Pulmonary artery endothelial cell (primary cell): ENCODE measurements at places on chromosomes 1 and 21. TPM values are rescaled to one million over a fixed set of nuclear protein-coding genes. Genes with fewer than 3 reads are reported as not detected.

- no peak for DNase-seq
Measured at GRCh38 chr1:36542024-36542961, 59.6 kb upstream of the CSF3R start.

DNA sequence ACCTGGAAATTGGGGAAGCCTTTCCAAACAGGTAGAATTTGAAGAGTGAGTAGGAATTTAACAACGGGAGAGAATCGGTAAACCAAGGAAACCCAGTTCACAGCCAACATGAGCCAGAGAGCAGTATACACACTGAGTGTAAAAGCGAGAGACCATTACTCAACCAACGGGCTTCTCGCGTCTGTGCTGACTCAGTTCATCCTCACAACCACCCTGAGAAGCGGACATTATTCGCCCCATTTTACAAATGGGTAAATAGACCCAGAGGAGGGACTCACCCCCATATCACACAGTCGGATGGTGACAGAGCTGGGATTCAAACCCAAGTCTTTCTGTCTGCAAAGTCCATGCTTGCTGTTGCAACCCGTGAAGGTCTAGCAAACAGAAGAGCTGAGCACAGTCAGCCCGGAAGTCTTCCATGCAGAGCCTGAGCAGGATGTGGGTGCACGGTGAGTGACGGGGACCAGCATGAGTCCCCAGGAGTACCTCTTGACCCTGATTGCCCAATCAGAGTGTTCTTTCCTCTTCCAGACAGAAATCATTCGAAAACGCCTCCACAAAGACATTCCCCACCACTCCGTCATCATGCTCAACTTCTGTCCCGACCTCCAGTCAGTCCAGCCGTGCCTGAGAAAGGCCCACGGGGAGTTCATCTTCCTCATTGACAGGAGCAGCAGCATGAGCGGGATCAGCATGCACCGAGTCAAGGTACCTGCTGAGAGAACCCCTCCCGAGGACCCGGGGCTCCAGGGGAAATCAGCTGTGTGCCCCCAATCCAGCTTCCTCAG is 32.3 kb downstream of the VWA5B1 start:
- no peak for DNase-seq

DNA sequence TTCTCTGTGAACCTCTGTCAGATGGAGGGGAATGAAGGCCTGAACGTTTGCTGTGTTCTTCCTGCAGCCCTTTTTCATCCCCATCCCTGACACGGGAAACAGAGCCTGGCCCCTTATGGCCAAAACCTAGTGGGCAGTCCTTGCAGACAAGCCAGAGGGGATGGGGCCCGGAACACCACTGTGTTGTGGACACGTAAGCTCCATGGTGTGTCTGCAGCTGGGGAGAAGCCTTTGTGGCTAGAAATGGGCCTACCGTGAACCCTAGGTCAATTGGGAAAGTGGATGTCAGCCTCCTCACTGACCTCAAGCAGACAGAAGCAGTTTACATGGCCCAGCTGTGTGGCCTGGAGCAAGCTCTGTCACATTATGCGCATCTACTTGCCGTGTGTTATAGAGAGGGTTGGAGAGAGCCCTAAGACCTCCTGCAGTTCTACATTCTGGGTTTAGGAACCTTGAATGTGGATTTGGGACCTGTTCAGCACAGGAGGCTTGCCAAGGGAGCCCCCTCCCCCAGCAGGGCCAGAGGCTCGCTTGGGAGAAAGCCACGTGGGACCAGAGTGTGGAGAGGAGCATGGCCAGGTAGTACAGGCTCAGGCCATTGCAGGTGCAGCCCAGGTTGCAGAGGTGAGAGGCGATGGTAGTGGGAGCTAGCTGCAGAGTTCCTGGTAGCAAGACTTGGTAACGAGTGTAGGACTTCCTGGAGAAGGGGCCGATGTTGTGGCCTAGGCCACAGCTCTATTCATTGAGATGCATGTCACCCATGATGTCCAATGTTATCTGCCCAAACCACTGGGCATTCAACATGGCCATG is 20.7 kb downstream of the PARS2 start:
- DNase-seq = no peak

- DNase-seq = no peak
Measured at GRCh38 chr21:43864313-43864961, 586 bp upstream of the AGPAT3 start.

- DNase-seq = no peak
Measured at GRCh38 chr1:200328379-200328778, 81.5 kb downstream of the ZNF281 start.

GRCh38 chr1:174266991-174267612 is 107.8 kb downstream of the RABGAP1L start:
- DNase-seq = no peak

GRCh38 chr1:171973421-171973820 is 132.1 kb downstream of the DNM3 start:
- DNase-seq = no peak

DNA sequence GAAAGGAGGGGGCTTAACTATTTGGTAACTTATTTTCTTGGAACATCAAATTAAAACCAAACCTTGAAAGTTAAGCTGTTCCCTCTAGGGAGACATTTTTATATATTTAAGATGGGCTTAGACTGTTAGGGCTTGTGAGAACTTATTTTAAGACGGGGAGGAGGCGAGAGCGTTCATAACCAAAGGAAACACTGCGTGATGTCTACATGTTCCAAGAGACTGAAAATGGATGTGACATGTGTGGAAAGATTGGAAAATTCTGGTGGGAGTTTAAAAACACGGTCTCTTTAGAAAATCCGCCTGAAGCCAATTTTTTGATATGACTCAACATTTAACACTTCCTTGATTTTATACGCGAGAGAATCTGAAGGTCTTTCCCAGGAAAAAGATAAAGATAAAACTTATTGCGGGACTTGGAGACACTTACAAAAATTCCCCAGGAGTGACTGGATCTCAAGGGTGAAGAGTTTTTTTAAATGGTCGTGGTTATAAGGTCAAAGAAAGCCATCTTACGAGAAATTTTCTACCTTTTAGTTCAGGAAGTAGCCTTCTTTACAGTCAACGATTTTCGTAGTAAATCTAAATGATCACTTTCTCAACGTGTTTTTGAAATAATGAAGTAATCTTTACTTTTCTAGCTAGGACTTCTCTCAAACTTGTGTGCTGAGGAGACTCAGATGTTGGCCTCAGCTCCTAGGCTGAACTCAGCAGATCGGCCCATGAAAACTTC is 828 bp downstream of the PNRC2 start:
- DNase-seq = no peak

DNA sequence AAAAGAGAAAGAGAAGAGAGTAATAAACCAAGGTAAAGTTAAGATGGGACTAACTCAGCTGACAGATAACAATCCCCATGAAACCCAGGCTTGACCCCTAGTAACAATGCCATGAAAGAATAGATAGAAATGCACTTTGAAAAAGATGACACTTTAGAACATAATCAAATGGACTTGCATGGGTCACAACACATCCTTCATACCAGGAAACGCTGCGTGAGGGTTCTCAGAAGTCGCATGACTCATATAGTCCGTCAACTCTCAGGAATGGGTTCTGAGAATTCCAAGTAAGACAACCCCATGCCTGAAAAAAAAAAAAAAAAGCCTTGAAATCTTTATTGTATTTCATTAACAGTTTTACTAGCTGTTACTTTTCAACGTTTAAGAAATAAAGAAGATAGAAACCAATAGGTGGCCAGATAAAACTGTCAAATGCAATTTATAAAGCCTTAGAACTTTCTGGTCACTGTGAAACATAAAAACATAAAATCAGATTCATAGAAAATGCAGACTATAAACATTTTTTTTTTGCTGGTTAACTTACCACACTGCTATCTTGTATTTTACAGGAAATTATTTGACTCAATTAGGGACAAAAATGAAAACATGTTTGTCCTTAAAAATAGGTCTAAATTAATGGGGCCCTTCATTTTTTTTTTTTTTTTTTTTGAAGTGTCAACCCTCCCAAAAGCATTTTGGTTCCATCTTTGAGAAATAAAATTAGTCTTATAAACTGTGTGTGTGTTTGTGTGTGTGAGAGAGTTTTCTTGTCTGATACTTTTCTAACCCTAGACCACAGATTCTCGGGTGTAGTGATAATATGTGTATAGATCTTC is 202.1 kb downstream of the NCAM2 start:
- peak; percentile 19 for DNase-seq

DNA sequence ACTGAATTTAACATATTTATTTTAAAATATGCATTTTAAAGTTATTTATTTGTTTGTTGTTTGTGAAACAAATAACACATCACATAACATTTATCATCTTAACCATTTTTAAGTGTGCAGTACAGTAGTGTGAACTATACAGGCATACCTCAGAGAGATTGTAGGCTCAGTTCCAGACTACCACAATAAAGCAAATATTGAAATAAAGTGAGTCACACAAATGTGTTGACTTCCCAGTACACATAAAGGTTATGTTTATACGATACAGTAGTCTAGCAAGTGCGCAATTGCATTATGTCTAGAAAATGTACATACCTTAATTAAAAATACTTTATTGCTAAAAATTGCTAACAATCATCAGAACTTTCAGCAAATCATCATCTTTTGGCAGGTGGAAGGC is 739.4 kb upstream of the ADGRL4 start:
- DNase-seq = no peak

DNA sequence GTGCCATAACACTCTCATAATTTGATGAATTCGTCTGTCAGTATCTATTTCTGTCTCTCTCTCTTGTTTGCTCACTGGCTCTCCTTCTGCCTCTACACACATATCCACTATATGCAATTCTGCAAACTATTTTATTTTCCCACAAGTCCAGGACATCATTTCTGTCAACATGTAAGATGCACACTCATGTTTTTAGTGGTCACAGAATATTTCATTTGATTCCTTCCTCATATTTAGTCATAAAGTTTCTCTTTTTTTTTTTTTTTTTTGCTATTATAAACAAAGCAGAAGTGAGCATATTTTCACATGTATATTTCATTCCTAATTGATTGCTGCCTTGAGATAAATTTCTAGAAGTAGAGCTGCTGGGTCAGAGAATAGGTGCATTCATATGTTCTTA is 165.3 kb downstream of the PGBD5 start:
- DNase-seq = no peak

AIRE gene
- under 0.01 TPM in 1 of 2 replicates, not detected in the other for total RNA-seq

KCNE2 gene
- total RNA-seq = not detected in 2 replicates

FAM163A gene
- total RNA-seq = 0.07 TPM in 1 of 2 replicates, not detected in the other

FAM72C gene
- 0.66 and 3.7 TPM in 2 replicates for total RNA-seq

SNRNP40 gene
- total RNA-seq = 210 and 251 TPM in 2 replicates

NECTIN4 gene
- total RNA-seq = 0.14 and 0.53 TPM in 2 replicates

SLC45A3 gene
- 8.3 and 9.8 TPM in 2 replicates for total RNA-seq

KCNT2 gene
- total RNA-seq = 0.53 and 2.5 TPM in 2 replicates

ADAM30 gene
- not detected in 2 replicates for total RNA-seq
